ENCODE measurements at places on chromosomes 2 and 18. TPM values are rescaled to one million over a fixed set of nuclear protein-coding genes. Genes with fewer than 3 reads are reported as not detected.
A peak's percentile ranks its signal among the peaks of the same experiment; 100 is the strongest.

The DCDC2C gene
- not detected for total RNA-seq

The SERPINB10 gene
- 0.60 TPM for total RNA-seq

The COL5A2 gene
- 175 TPM for total RNA-seq

The CCDC68 gene
- 0.29 TPM for total RNA-seq

The KCNS3 gene
- total RNA-seq = 44.5 TPM

The BCL11A gene
- total RNA-seq = not detected

The GNLY gene
- total RNA-seq = not detected

The SMARCAL1 gene
- total RNA-seq = 9.3 TPM

The TM4SF20 gene
- not detected for total RNA-seq

The PNKD gene
- total RNA-seq = 98.8 TPM

The EN1 gene
- total RNA-seq = not detected

The SCYGR1 gene
- total RNA-seq = not detected

The CREG2 gene
- 0.59 TPM for total RNA-seq

GRCh38 chr2:164725542-164725941 is 104.3 kb upstream of the GRB14 start:
- DNase-seq = no peak

GRCh38 chr18:74832999-74833398 is 235.3 kb downstream of the ZNF407 start:
- no peak for DNase-seq

GRCh38 chr2:207151048-207151447 is 14.7 kb downstream of the KLF7 start:
- DNase-seq = no peak

DNA sequence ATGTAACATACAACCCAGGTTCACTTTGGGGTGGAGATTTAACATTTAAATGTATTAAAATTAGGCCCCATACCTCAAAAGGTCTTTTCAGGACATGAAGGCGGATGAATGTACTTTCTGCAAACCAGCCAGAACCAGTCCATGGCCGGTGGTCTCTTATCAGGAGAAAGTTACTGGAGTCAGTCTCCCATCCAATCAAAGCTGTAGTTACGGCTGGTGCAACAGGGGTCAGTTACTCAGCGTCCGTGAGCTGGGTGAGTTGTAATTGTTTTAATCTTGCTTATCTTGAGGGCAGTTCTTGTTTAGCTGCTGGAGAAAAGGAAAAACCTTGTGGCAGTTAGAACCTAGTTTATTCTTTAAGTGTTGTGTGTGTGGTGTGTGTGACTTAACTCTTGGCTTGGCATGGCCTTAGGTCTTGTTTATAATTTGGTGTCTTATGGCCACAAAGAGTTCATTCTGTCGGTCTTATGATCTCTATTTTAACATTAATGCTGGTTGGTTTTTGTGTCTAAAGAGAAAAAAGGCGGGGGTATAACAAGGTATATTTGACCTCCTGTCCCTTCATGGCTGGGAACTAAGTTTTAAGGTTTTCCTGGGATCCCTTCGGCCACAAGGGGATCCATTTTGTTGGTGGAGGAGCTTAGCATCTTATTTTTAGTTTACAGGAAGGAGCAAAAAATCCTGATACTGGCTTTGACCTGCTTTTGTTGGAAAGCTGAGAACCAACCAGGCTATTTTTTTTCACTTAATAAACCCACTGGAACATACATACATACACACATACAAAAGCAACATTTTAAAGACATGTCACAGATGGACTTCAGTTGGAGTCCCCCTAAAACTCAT is 143.5 kb upstream of the NCK2 start:
- DNase-seq = no peak

GRCh38 chr2:186950694-186951093 is 101.7 kb upstream of the ZSWIM2 start:
- peak; percentile 80 for DNase-seq

DNA sequence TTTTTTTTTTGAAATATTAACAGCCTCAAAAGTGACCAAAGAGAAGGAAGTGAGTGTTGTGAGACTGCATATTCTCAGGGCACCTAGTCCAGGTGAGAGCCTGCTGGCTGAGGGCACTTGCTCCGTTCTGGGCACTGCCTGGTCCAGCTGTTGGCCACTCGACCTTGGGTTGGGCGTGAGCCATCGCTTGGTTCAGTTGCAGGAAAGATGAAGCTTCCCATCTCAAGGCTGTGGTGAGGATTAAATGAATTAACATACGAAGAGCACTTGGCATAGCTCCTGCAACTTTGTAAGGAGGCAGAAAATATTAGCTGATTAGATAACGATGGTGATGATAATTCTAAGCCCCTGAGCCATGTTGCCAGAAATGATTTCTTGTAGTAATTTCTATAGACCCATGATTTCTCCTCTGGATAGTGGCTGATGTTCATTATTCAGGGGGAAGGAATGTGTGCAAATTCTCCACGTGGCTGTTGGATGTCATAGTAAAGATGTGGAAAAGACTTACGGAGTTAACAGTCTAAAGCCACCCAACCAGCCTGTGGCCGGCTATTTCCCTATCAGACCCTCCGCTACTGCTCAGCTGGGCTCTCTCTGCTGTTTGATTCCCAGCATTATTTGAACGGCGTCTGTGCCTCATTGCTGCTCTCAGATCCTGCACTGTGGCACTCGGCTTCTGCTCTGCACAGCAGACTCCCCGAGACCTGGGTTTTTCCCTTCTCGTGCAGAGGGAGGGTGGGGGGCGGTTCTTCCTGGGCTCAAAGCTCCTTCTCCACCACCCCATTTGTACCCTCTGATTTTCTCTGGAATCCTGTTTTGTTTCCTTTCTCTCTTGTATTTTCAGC is 221.1 kb downstream of the GALR1 start:
- no peak for DNase-seq

DNA sequence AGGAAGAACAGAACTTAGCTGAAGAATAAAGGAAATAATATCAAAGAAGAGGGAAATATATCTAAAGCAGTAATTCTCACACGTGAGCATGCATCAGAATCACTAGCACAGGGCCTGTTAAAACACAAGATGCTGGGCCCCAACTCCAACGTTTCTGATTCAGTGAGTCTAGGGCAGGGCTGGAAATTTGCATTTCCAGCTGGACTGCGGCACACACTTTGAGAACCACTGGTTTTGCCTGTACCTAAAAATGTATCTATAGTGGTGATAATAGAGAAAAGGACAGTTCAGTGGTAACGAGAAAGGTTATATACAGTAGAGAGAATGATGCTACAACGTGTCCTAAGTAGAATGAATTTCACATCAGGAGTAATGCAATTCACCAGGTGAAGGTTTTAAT is 11.2 kb downstream of the REV1 start:
- no peak for DNase-seq

- no peak for DNase-seq
These were observed 60.6 kb downstream of the ITGA4 start for GRCh38 chr2:181517685-181518301.

- no peak for DNase-seq
These were observed 336.4 kb upstream of the FSHR start for GRCh38 chr2:49490710-49491109.

DNA sequence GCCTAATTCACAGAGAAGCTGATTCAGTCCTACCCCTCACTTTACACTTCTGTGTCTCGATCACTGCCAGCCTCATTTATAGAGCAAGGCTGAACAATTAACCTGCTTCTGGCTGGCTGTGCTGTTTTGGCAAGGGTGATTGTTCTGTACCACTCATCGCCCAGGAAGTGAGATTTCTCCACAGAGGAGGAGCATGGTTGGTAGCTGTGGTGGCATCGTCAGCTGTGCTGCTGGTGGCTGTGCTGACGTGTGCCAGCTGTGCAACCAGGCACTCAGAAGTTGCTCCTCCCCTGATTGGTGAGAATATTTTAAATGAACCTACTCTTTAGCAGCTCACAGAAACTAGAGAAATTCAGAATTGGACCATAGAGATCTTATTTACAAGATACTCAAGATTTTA is 158.3 kb downstream of the EML6 start:
- DNase-seq = no peak

DNA sequence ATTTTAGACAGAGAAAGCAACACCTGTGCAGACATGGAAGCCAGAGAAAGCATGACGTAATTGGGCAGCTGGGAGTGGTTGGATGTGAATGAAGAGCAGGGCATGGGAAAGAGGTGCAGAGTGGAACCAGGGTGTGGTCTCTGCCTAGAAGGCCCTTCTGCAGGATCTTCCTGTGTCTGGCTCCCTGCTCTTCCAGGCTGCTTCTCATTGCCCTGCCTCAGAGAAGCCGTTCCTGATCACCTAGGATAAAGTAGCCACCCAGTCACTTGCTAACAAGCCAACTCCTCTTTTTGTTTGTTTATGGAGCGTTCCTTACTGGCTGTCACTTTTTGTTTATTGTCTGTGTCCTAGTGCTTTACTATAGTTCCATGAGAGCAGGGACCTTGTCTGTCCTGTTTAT is 28.5 kb downstream of the GALNT1 start:
- no peak for DNase-seq

DNA sequence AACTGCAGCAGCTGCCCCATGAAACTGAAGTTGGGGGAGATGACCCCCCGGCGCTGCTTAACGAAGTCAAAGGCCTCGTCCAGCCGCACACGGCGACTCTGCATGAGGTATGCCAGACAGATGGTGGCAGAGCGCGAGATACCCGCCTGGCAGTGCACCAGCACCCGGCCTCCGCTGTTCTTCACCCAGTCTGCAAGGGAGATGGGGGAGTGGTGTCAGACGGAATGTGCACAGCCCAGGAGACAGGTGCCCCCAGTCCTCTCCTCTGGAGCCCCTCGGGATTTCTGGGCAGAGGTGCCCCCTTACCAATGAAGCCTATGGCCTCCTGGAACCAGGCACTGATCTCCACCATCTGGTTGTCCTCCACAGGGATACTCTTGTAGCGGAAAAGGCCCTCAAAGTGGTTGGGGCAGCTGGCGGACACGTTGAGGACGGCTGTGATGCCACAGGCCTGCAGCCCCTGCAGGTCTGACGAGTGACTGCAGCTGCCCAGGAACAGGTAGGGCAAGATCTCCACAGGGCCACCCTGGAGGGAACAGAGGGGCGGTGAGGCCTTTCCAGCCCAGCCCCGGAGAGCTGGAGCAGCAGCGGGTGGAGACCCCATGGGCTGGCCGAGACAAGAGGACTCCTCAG is 1.3 kb downstream of the DUSP2 start:
- no peak for DNase-seq

DNA sequence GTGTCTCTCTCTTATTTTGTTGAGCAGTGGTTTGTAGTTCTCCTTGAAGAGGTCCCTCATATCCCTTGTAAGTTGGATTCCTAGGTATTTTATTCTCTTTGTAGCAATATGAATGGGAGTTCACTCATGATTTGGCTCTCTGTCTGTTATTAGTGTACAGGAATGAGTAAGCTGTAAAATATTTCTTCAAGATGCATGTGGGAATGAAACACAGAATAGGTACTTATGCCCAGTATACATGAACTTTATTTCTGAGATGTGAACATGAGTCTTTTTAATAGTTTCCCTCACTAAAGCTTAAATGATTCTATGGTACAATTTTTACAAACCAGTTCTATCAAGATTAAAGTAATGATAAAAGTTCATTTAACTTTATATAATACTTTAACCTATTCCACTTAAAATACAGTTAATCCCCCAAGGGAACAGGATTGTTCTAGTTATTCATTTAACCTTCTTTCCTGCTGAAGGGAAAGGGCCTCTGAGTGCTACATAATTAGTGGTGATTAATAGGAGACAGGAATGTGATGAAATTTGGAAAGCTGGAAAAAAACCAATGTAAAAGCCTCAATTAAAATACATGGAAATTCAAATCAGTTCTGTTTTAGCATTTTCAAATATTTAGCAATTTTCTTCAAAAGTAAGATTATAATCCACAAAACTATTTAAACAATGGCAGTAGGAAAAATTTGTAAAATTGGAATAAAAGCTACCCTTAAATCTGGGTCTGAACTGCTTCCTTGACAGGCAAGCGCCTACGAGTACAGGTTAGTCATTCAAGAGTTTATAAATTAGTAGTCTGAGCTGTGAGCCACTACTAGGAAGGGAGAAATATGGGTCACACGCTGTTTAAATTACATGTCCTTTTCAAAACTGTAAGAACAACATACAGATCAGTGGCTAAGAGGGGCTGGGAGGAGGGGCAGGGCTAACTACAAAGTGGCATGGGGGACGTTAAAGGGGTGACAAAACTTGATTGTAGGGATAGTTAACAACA is 28.9 kb downstream of the SPIRE1 start:
- DNase-seq = peak; percentile 49

GRCh38 chr2:196914867-196915460 is 11.5 kb downstream of the PGAP1 start:
- DNase-seq = no peak

GRCh38 chr2:233795735-233796171 is 17.6 kb downstream of the MROH2A start:
- no peak for DNase-seq

GRCh38 chr2:239951129-239951734 is 73.9 kb downstream of the NDUFA10 start:
- DNase-seq = no peak

- DNase-seq = no peak
These were observed 891.8 kb downstream of the DSC3 start for GRCh38 chr18:30150586-30151250.

DNA sequence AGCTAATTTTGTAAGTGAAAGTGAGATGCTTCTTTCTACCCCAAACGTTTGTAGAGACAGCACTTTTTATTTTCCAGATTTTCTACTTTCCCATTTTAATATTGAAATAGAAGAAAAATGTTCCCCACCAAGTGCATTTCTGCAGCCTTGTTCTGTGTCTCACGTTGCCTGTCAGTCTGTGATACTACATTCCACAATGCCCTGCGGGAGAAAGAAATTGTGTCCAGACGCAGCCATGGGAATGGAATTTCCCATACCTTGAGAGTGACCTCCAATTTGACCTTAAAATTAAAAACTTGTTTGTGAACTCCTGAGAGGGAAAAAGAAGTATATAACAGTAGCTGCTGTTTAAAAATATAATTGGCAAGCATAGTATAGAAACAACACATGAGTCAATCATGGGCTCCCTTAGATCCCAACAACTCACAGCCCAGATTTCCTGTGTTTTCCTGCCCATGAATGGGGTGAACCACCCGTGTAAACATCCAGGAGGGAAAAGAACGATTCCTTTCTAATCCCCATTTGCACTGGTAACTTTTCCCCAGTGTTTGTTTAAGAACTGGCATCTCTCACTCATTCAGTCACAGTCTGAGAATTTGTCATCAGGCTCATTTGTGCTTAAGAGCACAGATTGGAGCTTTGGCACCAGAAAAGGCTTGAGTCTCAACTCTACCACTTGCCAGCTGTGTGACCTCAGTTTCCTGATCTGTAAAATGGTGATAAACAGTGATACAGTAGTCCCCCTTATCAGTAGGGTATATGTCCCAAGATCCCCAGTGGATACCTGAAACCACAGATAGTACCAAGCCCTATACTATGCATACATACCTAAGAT is 166.1 kb upstream of the ZNF521 start:
- peak; percentile 44 for DNase-seq

DNA sequence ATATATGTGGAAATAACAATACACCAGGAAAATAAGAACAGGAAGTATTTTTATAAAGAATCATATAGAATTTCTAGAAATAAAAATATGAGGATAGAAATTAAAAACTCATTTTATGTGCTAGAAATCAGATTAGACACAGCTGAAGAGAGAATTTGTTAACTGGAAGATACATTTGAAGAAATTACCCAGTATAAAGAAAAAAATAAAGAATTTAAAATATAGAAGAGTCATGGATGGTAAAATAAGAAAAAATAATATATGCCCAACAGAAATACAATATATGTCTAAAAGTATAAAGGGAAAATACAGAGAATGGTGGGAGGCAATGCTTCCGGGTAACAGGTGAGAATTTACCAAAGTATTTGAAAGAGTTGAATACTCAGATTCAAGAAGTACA is 539.9 kb downstream of the NR4A2 start:
- no peak for DNase-seq

GRCh38 chr18:70292628-70293027 is 3.8 kb downstream of the SOCS6 start:
- no peak for DNase-seq

GRCh38 chr2:102950371-102950946 is 188.6 kb downstream of the TMEM182 start:
- DNase-seq = no peak

Measured in RPMI7951 (cell line).